GM12891 (cell line): ENCODE measurements at places on chromosomes 7 and 10.

DNA sequence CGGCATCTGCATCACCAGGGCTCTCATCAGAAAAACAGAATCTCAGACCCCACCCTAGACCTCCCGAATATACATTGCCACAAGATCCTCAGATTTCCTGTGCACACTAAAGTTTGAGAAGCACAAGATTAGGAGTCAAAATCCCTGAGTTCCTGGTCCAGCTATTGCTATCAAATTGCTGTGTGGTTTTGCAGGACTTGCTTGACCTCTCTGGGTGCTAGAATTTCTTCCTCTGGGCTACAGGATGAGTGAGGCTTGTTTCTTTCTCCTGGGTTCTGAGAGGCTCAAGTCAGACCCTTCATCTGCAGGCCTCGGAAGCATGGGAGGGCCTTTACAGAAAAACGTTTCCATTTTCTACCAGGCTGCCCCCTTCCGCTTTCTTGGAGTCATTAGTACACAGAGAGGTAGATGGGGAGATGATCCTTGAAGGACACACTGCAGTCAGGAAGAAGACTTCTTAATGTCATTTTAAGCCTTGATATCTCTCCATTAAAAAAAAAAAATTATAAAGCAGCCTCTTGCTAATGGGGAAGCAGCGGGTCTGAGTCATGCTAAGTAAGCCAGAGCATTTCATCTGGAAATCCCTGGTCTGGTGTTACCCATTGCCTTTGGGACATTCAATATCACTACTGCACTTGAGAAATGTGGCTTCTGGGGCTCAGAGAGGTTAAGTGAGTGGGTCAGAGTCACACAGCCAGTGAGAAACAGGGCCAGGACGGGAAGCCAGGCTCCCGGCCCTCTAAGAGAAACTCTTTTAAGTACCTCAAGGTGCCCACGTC is 173.5 kb downstream of the KCNMA1 start:
- DNase-seq = no peak

- DNase-seq = no peak
Observed at GRCh38 chr10:122241836-122242235, 29.3 kb upstream of the BTBD16 start.

DNA sequence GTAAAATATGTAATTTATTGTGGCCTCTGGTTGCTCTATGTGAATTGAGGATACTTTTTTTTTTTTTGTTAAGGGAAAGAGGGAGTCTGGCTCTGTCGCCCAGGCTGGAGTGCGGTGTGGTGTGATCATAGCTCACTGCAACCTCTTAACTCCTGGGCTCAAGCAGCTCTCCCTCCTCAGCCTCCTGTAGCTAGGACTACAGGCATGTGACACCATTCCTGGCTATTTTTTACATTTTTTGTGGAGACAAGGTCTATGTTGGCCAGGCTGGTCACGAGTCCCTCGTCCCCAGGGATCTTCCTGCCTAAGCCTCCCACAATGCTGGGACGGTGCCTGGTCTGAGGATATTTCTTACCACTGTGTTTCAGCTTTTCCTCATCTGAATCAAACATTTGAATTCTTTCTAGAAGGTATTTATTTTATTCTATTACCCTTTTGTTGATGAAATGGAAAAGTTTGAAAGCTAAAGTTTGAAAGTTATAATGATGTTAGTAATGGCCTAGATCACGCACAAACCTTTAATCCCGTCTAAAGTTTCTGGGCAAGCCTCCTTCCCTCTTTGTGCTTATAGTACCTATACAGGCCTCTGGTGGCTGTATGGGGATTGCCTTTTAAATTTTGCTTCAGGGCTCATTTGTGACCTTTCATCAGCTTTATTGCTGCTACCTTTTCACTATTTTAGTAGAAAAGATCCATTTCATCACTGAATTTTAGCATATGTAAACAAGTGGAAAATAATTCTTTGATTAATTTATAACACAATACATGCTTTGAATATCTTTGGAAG is 2.0 kb downstream of the IFRD1 start:
- DNase-seq = no peak

GRCh38 chr10:51960494-51960895 is 261.1 kb upstream of the CSTF2T start:
- DNase-seq = peak; percentile 2

DNA sequence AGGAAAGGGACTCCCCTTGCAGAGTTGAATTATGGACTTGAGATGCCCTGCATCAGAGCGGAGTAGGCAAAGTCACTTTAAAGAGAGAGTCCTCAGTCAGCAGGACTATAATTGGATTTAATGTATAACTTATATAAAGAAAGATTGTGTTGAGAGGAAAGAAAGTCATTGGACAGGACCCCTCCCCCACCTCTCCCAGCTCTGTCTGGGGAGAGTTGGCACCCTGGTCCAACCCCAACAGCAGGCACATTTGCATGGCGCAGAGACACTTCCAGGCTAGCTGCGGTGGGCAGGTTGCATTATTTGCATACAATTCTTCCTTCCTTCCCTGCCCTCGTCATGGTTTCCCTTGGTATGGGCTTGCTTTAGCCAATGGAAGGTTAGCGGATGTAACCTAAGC is 46.1 kb upstream of the NPTX2 start:
- DNase-seq = no peak

GRCh38 chr10:128373071-128373749 is 247.0 kb upstream of the MKI67 start:
- DNase-seq = no peak

- DNase-seq = no peak
Observed at GRCh38 chr10:88198023-88198422, 334.6 kb downstream of the PTEN start.
